ENCODE measurements at places on chromosomes 6 and 20.

DNA sequence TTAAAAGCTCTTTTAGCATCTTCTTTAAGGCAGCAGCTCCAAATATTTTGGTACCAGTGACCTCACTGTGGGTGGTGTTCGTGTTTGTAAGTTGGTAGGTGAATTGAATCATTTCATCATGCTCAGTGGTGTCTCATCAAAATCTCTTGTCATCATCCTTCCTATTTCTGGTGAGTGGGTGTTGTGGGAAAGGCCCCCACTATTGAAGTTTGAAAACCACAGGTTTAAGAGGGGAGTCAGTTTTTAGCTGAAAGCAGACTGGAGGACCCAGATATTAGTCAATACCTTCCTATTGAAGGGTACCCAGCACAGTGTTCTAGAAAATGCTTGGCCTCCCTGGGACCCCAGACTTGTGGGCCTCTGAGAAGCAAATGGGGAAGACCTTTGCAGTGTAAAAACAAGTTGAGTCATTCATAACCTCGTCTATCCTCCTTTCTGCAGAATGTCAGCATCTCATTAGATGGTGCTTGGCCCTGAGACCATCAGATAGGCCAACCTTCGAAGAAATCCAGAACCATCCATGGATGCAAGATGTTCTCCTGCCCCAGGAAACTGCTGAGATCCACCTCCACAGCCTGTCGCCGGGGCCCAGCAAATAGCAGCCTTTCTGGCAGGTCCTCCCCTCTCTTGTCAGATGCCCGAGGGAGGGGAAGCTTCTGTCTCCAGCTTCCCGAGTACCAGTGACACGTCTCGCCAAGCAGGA is 3.7 kb downstream of the PIM1 start:
- peak; percentile 42 for DNase-seq

DNA sequence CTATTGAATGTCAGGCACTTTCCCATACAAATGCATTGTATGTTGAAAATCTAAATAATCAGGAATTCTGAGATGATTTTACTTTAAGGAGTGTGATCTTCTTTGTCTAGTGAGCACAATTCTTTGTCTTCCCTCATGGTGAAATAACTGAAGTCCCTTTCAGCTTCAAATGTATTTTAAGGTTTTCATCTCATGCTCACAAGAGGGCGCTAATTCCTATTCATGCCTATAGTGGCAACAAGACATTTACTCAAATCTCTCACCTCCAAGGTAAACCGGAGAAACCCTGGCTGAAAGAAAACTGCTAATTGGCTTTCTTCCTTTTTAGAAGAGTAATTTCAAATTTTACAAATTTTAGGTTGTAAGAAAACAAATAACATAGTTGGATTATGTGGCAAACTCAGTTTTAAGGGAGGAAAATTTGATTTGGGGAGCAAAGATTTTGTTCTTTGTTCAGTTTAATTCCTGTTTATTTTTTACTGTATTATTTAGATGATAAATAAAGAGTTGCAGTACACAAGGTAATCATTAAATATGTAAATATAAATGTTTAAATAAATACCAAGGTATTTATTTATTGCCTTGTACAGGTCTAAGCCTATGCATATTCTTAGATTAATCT is 69.1 kb downstream of the SLC35F1 start:
- no peak for DNase-seq

GRCh38 chr6:46221222-46221793 is 50.5 kb upstream of the ENPP5 start:
- no peak for DNase-seq

DNA sequence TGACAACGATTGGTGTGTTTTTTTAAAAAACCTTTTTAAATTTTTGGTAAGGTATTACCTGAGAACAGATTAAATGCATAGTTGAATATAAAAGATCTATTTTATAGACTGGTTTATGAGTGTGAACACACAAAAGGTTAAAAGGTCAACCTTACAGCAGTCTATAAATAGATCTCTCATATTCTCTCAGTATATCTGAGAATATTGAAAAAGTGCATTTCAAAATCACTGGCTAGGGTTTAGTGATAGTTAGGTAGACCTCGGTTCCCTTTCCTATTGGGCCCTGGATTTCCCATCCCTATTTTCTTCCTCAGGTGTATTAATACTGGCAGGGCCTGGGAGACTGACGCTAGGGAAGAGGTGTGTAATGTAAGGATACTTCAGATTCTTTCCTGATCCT is 723 bp upstream of the ZNF451 start:
- no peak for DNase-seq

DNA sequence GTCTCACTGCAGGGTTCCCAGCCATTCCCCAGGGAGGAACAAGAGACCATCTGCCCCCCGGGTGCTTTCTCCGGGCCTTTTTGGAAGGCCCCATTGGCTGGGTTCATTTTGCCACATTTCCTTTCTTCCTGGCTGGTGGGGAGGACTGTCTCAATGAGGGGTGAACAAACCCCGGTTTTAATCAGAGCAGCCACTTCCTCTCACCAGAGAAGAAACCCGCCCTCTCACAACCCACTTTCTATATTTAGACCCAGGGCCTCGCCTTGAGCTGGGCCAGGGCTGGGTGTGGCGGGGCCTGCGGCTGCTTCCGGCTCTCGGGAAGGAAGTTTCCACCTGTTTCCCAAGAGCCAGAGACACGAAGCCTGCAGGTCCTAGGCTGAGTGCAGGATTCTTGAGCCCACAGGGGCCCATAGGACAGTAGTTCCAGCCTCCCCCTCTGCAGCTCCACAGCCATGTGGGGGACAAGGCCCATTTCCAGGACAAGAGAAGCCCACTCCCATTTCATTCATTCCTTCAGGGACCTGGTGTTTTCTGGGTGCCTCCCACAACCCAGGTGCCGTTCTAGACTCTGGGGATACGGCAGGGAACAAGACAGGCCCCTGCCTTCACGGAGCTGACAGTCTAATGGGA is 41.8 kb downstream of the RBM38 start:
- peak; percentile 53 for DNase-seq

DNA sequence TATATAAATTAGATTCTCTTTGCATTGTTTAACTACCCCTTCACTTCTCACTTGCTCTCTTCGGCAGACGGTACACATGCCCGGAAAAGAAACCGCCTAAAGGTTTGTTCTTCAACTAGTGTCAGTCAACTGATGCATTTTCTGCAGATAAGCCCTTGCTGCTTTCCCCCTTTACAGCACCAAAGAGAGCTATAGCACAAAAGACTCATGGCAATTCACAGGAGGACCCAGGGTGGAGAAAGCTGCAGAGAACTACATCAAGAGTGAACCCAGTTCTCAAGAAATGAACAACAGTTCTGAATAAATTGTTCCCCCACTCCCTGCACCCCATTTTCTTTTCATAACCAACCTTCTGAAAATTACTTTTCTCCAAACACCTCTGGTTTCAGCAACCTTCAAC is 8.9 kb downstream of the CD164 start:
- DNase-seq, result no peak

GRCh38 chr6:109770047-109770446 is 79.0 kb downstream of the FIG4 start:
- DNase-seq, result no peak

DNA sequence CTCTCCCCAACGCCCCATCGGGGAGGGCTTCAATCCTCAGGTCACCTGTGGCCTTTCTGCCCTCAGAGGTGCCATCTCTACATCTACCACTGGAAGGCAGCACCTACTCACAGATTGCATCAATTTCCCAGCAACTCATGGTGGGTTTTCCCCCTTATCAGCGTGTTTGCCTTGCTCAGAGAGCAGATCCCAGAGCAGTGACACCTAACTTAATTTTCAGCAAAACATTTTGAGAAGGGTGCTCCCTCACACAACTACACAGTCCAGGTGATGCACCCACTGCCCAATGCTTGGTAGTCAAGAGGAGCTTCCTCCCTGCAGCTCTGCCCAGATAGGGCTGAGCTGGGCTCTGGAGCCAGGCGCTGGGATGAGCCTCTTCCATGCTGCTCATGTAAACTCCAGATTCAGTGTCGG is 48.2 kb downstream of the PLG start:
- DNase-seq, result no peak

- DNase-seq, result no peak
These were observed 112.7 kb downstream of the PSMB1 start for GRCh38 chr6:170440437-170440836.

GRCh38 chr20:57727863-57728262 is 18.0 kb upstream of the PMEPA1 start:
- no peak for DNase-seq

GRCh38 chr20:2337142-2337541 is 41.3 kb downstream of the TGM3 start:
- no peak for DNase-seq

Measured in stimulated activated CD4-positive, alpha-beta T cell treated with anti-CD3 and anti-CD28 coated beads, Interleukin-4, amount 100 ng/mL, for 48 hours (primary cell).